ENCODE measurements at places on chromosomes 12 and 14.

GRCh38 chr12:94046626-94047410 lies 101.6 kb upstream of the PLXNC1 start:
- DNase-seq: no peak

DNA sequence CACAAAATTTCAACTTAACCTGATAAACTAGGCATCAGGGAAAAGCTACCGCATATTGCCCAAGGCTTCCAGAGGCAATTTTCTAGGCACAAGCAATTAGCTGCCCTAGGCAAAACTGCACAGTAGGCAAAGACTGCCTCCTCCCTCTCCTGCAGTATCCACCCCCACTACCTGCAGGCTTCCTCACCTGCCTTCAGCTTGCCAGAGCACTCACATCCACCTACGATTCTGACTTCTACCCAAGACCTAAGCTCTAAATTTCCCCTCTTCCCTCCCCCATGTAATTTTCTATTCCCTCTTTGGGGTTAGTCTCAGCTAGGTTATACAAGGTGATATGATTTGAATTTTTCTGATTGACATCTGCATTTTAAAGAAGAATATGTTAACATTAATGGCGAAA lies 21.9 kb upstream of the CCDC196 start:
- no peak for DNase-seq

GRCh38 chr14:20434701-20435581 lies 1.0 kb downstream of the KLHL33 start:
- peak; percentile 69 for DNase-seq

- no peak for DNase-seq
Measured at GRCh38 chr12:42608196-42608825, 18.8 kb upstream of the PRICKLE1 start.

GRCh38 chr12:28189784-28190320 lies 404 bp upstream of the CCDC91 start:
- no peak for DNase-seq

- DNase-seq: no peak
Measured at GRCh38 chr14:56199095-56199981, 81.1 kb downstream of the PELI2 start.

GRCh38 chr12:14289601-14290000 lies 75.9 kb upstream of the ATF7IP start:
- DNase-seq: no peak
